H4 (cell line): ENCODE measurements at places on chromosomes 5 and 9.
A peak's percentile ranks its signal among the peaks of the same experiment; 100 is the strongest.

DNA sequence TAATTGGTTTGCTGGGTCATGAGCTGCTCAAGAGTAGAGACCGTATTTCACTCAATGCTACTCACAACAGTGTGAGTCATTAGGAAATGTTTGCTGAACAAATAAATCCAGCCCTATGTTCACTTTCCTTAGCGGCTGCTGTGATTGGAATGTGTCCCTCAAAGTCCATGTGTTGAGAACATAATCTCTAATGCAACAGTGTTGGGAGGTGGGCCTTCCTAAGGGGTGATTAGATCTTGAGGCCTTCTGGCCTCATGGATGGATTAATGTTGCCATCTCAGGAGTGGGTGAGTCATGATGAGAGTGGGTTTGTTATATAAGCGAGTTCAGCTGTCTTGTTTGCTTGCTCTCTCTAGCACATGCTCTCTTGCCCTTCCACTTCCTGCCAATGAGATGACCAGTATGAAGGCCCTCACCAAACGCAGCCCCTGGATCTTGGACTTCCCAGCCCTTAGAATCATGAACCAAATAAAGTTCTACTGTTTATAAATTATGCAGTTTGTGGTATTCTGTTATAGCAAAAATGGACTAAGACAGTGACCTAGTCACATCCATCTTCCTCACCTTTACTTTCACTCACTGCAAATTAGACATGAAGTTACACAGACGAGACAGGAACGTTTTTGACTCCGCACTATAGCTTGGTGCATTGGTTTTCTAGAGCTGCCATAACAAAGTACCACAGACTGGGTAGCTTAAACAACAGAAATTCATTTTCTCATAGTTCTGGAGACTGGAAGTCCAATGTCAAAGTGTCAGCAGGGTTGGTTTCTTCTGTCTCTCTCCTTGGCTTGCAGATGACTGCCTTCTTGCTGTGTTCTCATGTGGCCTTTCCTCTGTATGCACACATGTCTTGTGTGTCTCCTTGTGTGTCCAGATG, 50.9 kb upstream of the FAM169A start:
- DNase-seq: peak; percentile 53

DNA sequence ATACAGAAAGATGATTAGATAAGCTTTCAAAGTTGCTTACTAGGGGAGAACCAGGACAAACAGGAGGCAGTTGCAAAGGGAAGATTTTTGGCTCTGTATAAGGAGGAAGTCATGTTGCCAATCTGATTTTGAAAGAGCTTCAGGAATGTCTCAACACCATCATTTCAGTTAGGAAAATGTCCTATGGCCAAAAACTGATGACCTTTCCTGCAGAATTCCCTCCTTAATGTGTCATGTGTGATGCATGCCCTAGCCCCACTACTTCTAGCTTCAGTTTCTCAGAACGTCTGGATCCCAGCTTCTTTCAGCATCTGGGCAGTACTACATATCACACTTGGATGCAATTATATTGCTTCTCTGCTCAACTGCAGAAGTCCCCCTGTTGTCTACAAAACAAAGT, 211.5 kb upstream of the NREP start:
- no peak for DNase-seq

DNA sequence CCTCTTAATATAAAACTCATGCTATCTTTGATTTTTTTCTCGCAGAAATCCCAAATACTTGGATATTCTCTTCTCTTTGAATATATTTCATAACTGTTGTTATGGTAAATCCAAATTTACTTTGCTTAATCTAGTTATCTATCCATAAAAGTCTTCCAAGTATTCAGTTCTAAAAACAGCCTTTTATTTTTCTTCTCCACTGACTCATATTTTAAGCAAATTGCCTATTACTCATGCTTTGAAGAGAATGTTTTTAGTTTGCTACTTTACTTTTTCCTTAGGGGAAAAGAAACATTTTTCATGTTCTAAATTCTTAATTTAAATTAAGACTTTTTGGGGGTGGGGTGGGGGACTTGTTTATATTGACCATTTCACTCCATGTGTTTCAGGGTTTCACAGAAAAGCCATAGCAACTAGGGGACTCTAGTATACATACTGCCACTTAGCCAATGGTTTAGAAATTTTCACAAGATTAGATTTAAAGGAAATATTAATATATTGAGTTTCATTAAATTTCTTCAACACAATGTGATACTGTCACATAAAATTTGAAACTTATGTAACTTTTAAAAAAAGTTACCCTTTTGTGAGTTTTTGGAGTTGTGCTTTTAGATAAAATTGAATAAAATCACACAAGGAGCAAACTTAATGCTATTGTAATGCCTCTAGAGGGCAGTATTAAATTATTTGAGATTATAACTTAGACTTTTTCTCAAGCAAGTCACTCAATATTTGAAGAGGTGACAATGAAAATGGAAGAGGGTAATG, 545.8 kb upstream of the ARRDC3 start:
- DNase-seq: peak; percentile 22

GRCh38 chr5:6909901-6910300, 196.7 kb downstream of the TENT4A start:
- DNase-seq: no peak

- DNase-seq: no peak
These were observed 127.8 kb upstream of the PHYKPL start for GRCh38 chr5:178360222-178360925.
